Activated T-cell treated with anti-CD3 and anti-CD28 coated beads for 4 hours (primary cell): ENCODE measurements at places on chromosomes 4 and X.

DNA sequence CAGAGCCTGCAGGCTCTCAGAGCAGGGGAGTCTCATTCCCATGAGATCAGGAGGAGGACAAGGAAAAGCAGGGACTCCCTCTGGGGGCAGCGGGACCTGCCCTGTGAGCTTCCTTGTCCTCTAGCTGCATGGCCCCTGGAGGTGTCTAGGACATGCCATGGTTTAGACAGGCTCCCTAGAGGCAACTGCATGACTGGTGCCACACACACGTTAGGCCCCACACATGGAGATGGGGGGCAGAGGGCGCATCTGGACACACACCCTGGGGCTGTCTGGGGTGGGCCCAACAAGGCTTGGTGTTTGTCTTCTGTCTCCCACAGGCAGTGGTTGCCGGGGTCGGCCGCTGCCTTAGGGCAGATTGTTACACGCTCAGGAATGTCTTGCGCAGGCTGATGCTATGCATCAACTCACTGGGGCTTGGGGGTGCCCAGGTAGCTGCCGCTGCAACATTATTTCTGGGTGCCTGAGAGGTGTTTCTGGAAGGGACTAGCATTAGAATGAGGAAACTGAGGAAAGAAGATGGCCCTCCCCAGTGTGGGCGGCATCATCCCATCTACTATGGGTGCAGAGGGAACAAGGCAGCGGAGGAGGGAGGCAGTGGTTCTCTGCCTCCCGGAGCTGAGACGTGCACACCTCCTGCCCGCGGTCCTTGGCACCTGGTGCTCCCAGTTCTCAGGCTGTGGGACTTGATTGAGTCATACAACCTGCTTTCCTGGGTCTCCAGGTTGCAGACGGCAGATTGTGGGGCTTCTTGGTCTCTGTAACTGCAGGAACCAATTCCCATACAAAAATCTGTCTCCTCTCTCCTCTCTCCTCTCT is 32.1 kb upstream of the GPR78 start:
- no peak for DNase-seq

- no peak for DNase-seq
Measured at GRCh38 chr4:174681723-174682300, 147.2 kb downstream of the GLRA3 start.

DNA sequence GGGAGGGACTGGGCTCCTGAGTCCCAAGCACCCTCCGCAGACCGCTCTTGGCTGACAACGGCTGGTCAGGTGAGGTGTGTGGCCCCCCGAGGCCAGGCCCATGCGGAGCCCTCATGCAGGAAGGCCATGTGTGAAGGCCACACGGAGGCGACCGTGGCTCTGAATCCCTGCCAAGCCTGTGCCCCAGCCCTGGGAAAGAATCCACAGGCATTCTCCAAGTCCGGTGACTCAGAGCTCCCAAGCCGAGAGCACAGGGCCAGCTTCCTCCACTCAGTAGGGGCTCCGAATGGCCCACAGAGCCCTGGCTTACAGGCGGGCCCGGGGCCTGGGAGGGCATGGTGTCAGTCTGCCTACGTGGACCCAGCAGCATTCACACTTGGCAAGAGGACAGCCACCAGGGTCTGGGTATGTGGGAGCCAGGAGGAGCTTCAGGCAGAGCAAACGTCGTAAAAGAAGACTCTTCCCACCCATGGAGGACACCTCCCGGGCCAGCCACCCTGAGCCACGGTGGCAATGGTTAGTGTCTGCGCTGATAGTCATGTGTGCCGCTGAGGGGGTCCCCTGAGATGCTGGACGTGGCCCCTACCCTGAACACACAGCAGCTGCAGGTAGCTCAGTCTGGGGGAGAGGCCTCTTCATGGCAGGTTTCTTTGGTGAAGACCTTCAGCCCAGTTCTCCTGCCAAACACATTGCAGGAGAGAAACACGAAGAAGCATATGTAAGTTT is 105.7 kb downstream of the PSAPL1 start:
- no peak for DNase-seq

DNA sequence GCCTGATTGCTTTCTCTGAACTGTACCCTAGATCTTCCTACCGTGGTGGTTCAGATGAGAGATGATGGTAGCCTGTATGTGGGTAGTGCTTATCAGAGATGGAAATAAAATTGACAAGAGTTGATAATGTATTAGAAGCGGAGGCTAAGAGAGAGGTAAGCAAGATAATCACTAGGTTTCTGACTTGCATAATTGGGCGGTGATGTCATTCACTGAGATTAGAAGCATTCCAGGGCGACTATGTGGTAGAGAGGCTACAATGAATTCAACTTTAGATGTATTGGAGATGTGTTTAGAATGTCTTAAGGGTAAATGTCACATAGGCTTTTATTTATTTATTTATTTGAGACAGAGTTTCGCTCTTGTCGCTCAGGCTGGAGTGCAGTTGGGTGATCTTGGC is 415 bp upstream of the TENM3 start:
- no peak for DNase-seq

GRCh38 chrX:43809463-43809862 is 72.8 kb downstream of the MAOB start:
- no peak for DNase-seq

DNA sequence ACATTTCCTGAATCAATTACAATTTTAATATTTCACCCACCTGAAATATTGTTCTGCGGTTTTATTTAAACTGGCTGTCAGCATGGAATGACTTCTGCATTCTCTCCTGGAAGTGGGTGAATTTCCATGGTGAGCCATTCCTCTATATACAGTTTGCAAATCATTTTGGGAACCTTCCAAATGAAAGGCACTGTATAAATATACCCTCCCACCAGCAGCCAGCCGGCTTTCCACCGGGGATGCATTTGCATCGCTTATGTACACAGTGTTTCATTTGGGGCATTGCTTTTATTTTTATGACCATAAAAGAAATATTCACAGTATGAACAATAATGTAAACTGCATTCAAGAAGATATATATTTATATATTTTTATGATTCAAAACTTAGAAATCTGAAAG is 4.7 kb upstream of the IL1RAPL1 start:
- DNase-seq = no peak

DNA sequence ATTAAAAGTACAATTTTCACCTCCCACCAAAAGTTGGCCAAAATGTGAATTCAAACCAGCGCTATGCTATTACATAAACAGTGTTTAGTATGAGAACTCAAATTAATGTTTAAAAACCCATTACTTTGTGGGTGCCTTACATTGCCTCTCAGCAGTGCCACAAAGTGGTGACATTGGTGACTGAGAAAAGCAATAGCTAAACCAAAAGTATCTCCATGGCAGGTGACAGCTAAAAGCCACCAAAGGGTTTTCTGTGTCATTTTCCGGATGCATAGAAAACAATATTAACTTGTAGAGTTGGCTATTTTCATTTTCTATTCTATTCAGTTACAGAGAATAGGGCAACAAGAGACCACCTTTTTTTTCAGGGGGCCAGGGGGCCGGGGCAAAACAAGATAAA is 261.2 kb downstream of the MAPK10 start:
- no peak for DNase-seq

DNA sequence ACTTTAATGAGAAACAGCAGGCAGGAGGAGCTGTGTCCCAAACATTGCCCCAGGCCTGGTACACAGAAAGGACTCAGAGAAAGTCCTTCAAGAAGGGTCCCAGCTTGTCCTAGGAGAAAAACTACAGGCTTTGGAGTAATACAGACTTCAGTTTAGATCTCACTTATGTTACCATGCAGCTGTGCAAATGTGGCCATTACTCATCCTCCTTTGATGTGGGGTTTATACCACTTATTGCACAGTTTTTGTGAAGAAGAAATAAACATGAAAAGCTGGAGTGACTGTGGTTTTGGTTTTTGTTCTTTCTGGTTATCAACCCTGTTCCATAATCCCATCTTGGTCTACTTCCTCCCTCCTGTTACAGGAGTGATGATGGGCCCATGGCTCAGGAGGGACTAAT is 8.1 kb upstream of the CYTL1 start:
- no peak for DNase-seq

DNA sequence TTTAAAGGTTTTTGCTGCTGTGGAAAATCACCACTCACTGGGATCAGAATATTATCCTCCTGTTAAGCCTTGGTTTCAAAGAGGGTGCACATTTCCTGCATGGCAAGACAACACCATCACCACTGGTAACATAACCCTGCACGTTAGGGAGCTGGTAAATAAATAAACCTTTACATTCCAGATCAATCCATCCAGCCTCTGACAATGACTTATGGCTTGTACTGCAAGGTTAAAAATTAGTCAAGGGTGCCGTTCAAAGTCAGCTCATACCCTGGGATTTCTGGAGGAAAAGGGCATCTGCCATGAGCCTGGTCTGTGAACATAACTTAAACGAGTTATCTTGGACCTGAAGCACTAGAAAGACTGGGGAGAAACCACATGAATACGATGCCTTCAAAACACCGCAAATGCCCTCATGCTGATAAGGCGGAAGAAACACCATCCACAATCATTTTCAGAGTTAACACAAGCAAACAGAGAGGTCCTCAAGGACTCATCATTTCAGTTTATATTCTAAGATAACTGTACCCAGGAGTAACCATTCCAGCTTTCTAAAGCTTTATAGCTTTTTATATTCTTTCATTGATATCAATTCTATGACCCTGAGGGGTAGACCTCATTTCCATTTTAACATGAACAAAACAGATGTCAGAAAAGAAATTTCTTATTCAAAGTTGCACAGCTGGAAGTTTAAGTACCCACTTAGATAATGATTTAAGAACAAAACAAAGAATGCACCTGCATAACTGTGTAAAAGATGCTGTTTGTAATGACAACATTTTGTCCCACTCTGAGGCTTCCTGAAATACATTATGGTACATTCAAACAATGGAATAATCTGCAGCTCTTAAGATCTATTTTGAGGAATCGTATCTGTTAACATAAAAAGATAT is 103.1 kb downstream of the NPNT start:
- no peak for DNase-seq

DNA sequence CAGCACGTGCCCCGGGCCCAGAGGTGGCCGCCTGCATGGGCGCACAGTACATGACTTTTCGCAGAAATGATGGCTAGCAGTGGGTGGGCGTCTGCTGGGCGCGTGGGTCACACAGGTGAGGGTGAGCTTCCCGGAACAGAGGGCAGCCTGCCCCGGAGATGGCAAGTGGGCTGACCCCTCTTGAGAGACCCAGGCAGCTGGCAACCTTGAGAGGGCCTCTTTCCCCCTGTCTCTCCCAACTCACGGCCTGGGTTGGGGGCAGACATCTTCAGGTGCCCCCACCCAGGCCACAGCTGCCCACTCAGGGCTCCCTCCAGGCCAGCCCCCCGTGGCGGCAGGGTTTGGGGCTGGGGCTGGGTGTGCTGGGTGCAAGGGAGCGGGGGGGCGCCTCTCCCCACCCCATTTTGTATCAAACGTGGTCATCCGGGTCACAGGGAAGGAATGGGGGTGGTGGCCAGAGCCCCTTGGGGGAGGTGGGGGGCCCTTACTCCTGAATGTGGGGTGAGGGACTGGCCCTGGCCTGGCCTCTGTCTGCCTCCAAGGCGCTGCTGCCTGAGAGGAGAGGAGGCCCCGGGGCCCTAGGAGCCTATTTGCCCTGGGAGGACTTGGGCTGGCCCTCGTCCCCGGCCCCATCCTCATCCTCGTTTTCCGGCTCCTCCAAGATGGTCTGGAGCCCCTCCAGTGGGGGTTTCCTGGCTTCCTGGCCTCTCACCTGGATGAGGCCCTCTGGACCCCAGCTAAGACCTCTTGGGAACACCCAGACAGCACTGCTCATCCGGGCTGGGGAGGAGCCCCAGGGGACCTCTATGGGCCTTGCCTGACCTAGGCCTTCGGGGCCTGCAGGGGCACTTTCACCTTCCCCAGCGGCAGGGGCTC is 4.6 kb downstream of the PNMA6E start:
- no peak for DNase-seq

GRCh38 chr4:95957759-95958158 is 117.9 kb downstream of the PDHA2 start:
- no peak for DNase-seq

DNA sequence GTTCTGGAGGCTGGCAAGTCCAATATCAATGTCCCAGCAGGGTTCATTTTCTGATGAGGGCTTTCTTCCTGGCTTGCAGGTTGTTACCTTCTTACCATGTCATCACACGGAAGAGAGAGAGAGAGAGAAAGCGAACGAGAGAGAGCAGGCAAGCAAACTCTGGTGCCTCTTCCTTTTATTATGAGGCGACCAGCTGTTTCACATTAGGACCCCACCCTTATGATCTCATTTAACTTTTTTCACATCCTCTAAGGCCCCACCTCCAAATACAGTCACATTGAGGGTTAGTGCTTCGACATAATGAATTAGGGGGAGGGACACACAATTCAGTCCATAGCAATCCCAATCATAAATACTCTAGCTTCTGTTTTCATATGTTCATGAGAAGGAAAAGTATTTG is 10.6 kb upstream of the GPR174 start:
- DNase-seq = no peak

GRCh38 chrX:150499240-150499639 is 69.2 kb upstream of the MTM1 start:
- DNase-seq = no peak

GRCh38 chrX:127038065-127038464 is 218.5 kb downstream of the PRR32 start:
- DNase-seq = no peak

GRCh38 chrX:110395877-110396276 is 37.2 kb downstream of the RTL9 start:
- no peak for DNase-seq

- DNase-seq = no peak
Measured at GRCh38 chr4:153014460-153014859, 78.3 kb downstream of the FHDC1 start.

- no peak for DNase-seq
Measured at GRCh38 chr4:6719611-6720179, 3.7 kb downstream of the BLOC1S4 start.

DNA sequence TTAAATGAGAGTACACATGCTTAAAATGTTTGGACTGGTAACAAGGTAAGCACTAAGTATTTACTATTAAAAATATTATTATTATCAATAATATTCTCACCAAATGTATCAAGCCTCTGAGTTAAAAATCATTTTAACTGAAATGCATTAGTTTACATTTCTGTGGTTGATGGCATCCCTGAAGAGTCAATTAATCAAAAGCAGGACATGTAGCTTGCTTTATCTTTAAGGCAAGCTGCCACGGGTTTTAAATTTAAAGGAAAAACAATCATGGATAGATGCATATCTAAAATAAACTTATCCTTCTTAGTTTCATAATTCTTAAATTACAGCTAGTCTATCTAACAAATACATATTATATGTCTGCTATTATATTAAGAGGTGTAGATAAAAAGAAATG is 584.8 kb upstream of the INTU start:
- no peak for DNase-seq

GRCh38 chr4:152633118-152633517 is 46.7 kb downstream of the TMEM154 start:
- DNase-seq = no peak

DNA sequence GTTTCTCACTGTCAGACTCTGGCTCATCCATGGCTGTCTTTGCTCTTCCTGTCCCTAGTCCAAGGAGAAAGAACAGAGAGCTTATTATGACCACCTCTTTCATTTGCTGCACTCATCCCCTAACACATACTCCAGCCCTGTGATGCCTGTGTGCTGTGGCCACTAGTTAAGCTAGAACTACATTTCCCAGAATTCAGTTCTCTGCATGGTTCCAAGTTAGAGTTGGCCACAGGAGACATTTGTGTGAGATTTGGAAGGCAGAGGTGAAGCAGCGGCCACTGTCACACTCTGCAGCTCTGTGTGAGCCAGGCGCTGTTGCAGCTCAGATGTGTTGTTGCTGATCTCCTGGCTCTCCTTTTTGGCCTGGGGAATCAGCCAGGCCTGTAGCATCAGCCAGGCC is 188.2 kb upstream of the ATP6AP2 start:
- DNase-seq = no peak

GRCh38 chr4:138096384-138097062 is 145.6 kb downstream of the SLC7A11 start:
- DNase-seq = no peak
